ENCODE measurements at places on chromosomes 5 and 9.

GRCh38 chr5:138282920-138283742 lies 8.7 kb upstream of the GFRA3 start:
- DNase-seq = no peak

GRCh38 chr9:81557452-81558090 lies 131.8 kb downstream of the TLE1 start:
- no peak for DNase-seq

DNA sequence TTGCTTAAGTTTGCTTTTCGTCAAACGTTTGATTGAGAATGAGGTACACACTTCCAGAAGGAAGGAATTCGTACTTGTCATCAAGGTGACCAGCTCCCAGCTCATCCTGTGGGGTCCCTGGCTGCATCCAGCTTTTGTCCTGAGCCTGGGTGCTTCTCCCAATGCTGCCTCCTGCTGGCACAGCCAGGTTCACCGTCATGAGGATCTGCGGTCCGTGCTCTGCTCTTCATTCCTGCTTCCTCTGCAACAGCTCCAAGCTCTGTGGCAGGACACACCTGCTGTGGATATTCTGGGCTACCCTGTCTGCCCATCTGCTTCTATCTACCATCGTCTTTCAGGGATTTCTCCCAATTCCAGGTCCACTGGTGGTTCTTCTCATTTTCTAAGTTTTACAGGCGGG lies 13.3 kb upstream of the UBE2QL1 start:
- DNase-seq = peak; percentile 12

DNA sequence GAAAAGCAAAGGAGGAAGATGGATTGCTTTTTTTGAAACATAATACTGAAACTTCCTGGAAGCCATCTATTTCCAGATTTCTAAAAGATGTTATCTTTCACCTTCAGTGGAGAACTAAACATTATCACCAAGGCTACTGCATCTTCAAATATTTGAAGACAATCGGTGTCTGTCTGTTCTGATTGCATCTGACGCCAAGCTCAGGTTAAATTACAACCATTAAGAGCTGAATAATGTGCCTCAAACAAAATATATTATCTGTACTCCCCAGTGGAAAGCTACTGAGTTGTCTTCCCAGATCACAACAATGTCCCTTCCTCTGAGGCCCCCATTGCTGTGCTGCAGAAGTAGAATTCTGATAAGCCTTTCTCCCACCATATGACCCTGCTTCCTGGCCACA lies 342.3 kb downstream of the PLK2 start:
- no peak for DNase-seq

DNA sequence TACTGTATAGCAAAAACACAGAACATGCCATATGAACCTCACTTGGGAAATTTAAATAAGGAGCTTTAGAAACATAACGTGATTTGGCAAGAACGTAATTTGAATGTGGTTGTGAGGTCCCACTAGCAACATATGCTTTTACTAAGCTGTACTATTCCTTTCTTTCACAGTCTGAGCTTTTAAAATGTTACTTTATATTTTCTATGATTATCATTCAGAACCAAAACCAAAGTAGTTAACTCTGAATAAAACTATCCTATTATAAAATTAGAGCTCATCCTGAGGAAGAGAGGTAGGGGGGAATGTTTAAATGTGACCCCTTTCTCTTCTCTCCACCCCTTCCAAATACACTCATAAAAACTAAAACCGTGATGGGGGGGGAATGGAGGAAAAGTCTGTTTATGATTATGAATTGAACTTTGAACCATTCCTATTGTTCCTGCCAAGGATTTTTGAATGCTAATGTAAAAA lies 435.7 kb downstream of the NFIB start:
- DNase-seq = no peak

DNA sequence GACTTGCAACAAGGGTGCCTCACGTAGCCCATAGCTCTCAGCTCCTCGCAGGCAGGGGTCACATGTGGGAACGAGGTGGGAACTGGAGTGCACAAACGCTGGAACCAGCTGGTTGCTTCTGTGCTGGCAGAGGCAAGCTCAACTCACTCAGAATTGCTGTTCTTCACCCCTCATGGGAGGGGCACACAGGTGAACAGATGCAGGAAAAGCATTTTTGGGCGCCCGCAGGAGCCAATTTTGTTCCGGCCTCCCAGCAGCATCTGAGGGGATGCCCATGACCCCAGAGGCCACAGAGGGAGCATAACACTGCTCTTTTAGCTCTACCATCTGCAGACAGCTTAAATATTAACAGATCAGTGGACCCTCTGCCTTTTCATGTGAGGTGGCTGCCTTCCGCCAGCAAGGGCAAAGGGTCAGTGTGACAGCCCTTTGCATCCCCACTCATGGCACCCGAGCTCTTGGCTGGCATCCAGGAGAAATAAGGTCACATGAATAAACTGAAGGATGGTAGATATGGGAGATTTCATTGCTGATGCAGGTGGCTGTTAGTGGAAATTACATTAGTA lies 196.2 kb downstream of the SLCO4C1 start:
- no peak for DNase-seq

- no peak for DNase-seq
These were observed 50.9 kb downstream of the SUSD1 start for GRCh38 chr9:112124156-112124555.

- DNase-seq = peak; percentile 1
These were observed 666.4 kb upstream of the ZNF608 start for GRCh38 chr5:125412561-125413495.

GRCh38 chr9:89523948-89524347 lies 26.0 kb upstream of the SEMA4D start:
- no peak for DNase-seq

- DNase-seq = no peak
These were observed 227.0 kb downstream of the PDE4D start for GRCh38 chr5:59666440-59667068.

- no peak for DNase-seq
These were observed 30.9 kb downstream of the GSN start for GRCh38 chr9:121298689-121299466.

GRCh38 chr9:81052846-81053245 lies 636.5 kb downstream of the TLE1 start:
- no peak for DNase-seq

All from activated naive CD8-positive, alpha-beta T cell treated with anti-CD3 and anti-CD28 coated beads, Interleukin-2, amount 50 U/mL, for 24 hours (primary cell).